Tracheal epithelial cell (primary cell): ENCODE measurements at places on chromosomes 4 and X. TPM values are rescaled to one million over a fixed set of nuclear protein-coding genes. Genes with fewer than 3 reads are reported as not detected.

RLIM gene
- 46.0 and 49.2 TPM in 2 replicates for total RNA-seq

INTU gene
- total RNA-seq: 3.4 and 6.5 TPM in 2 replicates

IRAK1 gene
- 108 and 113 TPM in 2 replicates for total RNA-seq

SPARCL1 gene
- total RNA-seq: 0.43 and 0.72 TPM in 2 replicates

FBXO8 gene
- total RNA-seq: 23.6 and 34.5 TPM in 2 replicates

TLR8 gene
- under 0.01 TPM in 1 of 2 replicates, not detected in the other for total RNA-seq

DUSP21 gene
- total RNA-seq: not detected in 2 replicates

CCDC110 gene
- under 0.01 TPM in 2 replicates for total RNA-seq

MSL3 gene
- 16.9 and 17.5 TPM in 2 replicates for total RNA-seq

HSD17B10 gene
- total RNA-seq: 43.6 and 55.0 TPM in 2 replicates

FAM241A gene
- total RNA-seq: 1.7 and 1.9 TPM in 2 replicates

ARSD gene
- total RNA-seq: 12.4 and 21.7 TPM in 2 replicates

RIPPLY1 gene
- total RNA-seq: not detected in 2 replicates

PPAT gene
- 26.0 and 39.6 TPM in 2 replicates for total RNA-seq

COL4A5 gene
- total RNA-seq: 71.8 and 80.7 TPM in 2 replicates

C4orf51 gene
- not detected in 2 replicates for total RNA-seq
